ENCODE measurements at places on chromosomes 4 and X.

DNA sequence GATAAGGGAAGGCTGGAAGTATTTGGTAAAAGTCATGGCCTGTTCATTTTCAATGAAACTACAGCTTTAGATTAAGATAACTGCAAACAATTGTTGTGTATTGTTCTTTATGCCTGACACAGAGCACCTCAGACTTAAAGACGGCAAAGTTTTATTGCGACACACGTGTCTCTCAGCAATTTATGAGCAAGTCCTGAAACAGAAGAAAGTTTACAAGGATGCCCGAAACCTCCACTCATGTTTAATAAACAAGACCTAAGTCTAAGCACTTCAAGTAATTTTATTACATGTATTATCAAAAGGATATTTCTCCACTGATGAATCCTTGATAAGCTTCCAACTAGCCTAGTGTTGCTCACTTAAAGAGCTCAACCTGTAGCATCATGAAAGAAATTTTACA is 51.0 kb downstream of the DHX15 start:
- DNase-seq = no peak

GRCh38 chrX:23626651-23627050 is 40.6 kb upstream of the PRDX4 start:
- DNase-seq = no peak

DNA sequence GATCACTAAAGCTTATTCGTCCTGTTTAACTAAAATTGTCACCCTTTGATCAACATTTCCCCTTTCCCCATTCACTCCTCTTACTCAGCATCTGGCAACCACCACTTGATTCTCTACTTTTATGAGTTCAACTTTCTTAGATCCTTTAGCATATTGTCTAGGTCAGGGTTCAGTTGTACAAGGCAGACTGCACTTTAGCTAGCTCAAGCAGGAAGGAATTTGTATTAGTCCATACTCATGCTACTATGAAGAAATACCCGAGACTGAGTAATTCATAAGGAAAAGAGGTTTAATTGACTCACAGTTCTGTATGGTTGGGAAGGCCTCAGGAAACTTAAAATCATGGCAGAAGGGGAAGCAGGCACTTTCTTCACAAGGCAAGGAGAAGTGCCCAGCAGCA is 44.3 kb downstream of the TASL start:
- no peak for DNase-seq

DNA sequence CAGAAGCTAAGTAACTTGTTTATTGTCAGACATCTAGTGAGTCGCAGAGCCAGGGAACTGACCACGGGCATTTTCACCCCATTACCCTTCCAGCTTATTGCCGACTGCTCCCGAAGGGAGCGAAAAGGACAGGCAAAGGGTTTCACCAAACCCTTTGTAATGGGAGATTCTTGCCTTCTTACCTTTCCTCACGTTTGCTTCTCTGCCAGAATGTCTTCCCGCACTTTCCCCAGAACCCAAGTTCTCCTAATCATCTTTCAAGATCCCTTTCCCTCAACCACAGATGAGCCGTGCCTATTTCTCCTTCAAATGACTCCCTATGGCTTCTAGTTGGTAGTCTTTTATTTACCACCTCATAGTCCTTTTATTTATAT is 520 bp upstream of the SRP72 start:
- no peak for DNase-seq

DNA sequence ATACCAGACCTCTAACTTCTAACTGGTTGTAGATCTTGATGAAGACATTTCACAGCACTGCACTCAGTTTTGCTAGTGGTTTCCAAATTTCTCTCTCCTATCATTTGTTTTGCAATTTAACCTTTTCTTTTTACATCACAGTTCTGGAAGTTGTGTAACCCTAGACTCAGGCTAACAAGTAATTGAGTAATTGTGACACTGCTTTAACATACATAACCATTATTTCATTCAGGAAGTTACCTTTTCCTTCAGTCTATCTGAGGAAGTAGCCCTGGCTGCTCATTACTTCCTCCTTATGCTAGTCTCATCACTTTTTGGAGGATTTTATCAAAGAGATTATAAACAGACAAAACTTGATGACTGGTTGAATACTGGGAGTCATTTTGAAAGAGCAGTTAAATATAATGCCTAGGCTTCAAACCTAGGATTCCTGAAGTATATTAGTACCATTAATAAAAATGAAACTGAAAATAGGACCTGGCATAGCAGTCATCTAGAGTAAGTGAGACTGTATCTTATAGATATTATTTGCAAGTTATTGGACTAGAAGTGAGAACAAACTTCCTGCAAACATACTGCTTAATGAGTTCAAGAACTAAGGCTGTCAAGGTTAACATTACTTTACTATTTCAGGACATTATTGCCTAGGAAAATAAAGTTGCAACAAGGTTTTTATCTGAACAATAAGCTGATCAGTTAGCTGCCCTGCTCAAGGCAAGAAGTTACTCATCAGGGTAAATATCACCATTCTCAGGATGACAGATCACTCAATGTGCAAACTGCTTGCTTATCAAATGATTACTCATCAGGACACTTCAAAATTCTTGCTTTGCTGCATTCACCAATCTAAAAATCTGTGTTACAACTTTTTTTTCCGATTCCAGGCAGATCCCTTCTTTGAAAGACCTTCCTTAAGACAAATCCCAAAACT is 25.6 kb upstream of the TEX13C start:
- no peak for DNase-seq

DNA sequence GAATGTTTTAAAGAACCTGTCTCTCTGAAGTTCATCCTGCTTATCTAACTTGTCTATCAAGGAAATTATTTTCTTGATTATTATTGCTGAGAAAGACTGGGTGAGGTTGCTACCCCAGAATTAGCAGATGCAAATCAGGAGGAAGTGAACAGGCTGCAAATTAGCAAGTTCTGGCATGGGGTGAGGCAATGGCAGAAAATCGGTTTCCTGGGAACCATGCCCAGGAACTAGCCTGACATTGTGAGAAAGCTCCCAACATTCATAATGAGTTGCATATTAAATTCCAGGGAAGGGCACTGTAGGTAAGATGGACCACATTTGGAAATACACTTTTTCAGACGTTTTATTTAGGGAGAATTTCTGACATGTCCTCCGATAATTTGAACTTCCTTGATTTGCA is 11.6 kb downstream of the ARSF start:
- DNase-seq = no peak

Data from CD4-positive, alpha-beta T cell treated with Interleukin-6 at 100 ng/mL for 8 hours (primary cell).